ENCODE measurements at places on chromosomes 16 and 17. TPM values are rescaled to one million over a fixed set of nuclear protein-coding genes. Genes with fewer than 3 reads are reported as not detected.

Gene CACNB1
- 31.6 TPM for total RNA-seq

DNA sequence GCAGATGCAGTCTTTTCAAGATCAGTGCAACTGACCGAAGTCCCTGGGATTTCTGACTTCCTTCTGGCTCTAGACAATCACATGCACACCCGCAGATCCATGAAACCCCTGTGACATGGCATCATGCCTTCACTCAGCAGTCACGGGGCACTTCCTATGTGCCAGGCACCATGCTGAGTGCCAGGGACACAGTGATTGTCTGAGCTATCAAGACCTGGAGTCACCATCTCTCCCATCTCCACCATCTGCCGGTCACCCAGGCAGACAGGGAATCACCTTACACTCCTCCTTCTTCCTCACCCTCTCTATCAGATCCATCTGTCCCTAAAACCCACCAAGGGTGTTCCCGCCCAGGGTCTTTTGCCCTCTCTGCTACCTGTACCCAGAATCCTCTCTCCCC, 5.3 kb downstream of the BEAN1 start:
- no peak for DNase-seq

DNA sequence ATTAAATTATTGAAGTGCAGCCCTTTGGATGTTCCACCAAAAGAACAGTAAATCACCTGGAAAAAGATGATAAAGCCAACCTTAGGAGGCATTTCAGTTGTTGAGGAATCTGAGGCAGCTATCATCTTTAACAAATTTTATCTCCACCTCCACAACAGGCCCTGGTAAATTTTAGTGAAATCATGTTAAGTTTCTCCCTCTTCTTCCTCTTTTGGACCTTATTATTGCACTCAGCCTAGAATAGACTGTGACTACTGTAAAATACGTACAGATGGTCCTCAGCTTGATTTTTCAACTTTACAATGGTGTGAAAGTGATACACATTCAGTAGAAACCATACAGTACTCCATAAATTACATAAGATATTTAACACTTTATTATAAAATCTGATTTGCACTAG, 90.3 kb downstream of the USP32 start:
- no peak for DNase-seq

DNA sequence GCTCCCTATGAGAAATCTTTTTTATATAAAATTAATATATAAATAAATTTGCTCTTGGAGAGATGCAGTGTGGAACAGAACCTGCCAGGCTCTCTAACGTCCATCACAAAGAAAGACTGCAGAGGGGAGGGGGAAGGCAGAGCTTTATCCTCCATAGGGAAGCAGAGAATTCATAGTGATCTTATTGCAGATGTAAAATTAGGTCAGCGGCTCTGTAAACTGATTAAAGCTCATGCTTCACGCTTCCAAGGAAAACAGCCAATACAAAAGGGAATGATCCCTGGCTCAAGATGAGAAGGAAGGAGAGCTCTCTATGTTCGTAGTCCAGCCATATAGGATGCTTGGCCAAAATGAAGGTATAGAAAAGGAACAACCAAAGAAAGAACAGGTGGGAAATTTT, 532.3 kb upstream of the PSMD7 start:
- DNase-seq, result no peak

DNA sequence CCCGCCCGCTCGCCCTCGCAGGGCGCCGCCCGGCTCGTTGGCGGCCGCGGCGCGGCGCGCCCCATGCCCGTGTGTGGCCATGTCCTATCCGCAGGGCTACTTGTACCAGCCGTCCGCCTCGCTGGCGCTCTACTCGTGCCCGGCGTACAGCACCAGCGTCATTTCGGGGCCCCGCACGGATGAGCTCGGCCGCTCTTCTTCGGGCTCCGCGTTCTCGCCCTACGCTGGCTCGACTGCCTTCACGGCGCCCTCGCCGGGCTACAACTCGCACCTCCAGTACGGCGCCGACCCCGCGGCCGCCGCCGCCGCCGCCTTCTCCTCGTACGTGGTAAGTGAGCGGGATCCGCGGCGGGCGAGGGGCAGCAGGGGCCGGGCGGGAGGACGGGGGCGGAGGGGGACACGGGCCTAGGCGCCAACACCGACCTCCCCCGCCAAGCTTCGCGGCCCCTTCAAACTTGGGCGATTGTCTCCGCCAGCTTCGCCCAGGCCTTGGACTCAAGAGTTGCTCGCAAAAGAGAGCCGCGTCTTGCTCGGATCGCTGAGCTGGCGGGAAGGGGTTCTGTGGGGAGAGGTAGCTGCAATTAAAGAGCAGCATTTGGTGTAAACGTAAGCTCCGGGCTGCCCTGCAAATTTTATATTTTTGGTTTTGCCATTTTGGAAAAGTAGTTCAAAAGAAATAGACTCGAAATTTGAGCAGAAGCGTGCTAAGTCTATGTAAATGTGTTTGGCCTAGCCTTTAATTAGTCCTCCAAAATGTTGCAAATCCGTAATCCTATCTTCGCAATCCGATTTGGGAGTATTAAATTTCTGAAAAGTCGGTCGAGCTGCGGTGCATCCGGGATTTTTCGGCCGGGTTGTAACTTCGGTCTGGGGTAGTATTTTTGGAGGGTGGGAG, 702 bp downstream of the IRX5 start:
- DNase-seq, result no peak

GRCh38 chr16:57612494-57612893, 15.9 kb upstream of the ADGRG1 start:
- DNase-seq, result peak; percentile 30

- peak; percentile 31 for DNase-seq
Measured at GRCh38 chr16:46932802-46933201, 40.7 kb downstream of the DNAJA2 start.

- DNase-seq, result no peak
Measured at GRCh38 chr17:81135505-81136278, 29.6 kb upstream of the PVALEF start.

DNA sequence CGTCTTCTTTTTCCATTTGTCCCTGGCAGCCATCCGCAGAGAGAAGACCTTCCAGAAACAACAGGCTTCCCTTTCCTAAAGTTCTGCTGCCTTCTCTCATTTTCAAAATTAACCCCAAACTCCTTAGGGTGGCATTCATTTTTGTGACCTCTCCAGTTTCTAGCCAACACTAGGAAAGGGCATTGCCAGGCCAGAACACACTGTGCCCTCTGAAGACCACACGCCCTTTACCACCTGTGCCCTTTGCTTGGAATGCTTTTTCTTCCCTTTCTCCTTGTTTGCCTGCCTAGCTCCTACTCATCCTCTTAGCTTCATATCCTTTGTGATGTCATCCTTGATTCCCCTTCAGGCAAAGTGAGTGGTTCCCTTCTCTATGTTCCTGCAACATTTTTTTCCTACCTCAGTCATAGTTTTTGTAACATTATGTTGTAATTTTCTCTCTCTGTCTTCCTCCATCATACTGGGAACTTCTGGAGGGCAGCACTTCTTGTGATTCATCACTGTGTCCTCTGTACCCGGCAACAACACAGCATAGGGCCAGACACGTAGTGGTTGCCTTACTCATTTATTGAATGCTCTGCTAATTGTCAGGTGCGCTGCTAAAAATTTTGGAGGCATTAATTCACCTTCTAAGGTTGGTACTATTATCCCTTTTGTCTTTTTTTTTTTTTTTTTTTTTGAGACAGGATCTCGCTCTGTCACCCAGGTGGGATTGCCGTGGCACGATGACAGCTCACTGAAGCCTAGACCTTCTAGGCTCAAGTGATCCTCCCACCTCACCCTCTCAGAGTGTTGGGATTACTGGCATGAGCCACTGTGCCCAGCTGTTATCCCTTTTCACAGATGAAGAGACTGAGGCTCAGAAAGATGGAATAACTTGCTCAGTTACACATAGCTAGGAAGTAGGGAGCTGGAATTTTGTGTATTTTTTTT, 1.0 kb downstream of the KAT8 start:
- DNase-seq, result no peak

- no peak for DNase-seq
Measured at GRCh38 chr16:89319631-89319885, 102.1 kb downstream of the ZNF778 start.

Gene CD300A
- total RNA-seq, result 10.3 TPM

DNA sequence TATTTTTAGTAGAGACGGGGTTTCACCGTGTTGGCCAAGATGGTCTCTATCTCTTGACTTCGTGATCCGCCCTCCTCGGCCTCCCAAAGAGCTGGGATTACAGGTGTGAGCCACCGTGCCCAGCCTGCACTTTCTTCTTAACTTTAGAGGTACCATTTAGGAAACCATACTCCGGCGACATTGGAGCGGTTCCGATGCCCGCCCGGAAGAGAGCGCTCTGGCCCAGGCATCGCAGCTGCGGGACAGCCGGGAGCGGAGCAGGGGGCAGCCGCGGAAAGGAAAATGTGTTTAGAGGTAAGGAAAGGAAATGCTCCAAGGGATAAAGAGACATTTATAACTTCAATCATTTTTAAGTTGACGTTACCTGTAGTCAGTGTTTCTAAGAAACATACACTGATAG, 6.0 kb upstream of the HS3ST3B1 start:
- DNase-seq, result no peak

GRCh38 chr16:26830428-26831127, 236.1 kb upstream of the C16orf82 start:
- no peak for DNase-seq

Gene CCL8
- total RNA-seq, result 3.6 TPM

DNA sequence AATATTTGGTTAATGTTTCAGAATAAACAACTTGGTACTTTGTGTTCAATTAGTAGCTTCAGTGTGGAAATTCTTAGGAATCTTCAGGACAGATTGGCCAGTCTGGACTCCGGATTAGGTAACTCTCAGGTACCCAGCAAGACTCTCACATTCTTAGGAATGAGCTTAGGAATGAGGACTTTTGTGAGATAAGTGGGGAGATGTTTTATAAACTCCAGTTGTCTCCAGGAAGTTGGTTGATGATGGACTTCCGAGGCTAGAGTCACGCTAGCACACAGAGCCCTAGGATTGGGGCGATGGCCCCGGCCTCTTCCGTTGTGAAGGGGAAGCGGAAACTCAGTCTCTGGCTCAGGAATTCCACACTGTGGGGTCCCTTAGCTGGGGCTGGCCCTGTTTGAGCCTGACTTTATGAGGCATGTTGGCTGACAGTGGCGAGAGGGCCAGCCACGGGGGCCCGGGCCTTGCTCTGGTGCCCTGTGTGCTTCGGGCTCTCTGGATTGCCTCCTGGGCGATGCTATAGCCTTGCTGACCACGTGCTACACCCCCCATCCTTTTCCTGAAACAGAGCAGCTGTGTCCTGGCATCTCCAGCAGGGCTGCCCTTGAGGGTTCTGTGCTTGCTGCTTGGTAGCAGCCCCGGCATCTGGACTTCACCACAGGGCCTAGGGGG, 32.4 kb downstream of the RAB11FIP3 start:
- DNase-seq, result no peak

DNA sequence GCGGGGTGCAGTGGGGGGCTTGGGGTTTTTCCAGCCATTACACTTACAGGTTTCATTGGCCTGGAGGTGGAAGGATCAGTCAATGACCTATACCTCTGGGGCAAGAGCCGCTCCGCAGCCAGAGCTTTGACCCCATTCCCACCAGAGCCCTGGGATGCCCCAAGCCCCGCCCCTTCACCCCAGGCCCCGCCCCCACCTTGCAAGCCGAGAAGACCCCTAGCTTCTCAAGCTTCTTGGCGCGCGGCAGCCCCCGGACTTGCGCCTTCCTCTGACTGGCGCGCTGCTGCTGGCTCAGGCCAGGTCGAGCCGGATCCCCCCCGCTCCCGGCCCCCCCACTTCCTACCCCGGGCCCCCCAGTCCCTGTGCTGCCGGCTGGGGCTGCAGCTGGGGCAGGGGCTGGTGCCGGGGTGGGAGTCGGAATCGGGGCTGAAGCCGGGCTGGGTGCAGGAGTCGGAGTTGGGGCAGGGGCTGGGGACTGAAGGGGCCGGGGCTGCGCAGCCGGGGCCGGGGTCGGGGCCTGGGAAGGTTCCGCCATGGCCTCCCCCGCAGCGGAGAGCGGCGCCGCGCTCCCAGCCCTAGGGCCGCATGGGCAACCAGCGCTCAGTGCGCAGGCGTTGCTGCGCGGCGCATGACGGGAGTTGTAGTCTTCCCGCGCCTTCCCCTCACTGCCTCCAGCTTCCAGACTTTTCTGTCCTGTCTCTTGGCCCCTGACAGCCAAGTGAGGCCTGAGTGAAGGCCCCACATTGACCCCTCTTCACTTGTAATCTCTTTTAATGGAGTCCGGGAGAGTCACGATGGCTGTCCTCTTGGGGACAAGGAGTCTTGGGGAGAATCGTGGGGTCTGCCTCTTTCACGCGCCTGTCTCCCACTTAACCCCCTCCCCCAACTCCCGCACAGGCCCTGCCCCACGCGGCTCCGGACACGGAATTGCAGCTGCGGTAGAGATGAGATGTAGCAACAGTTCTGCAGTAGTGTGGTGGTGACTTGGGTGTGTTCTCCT, at the start of gene KAT2A:
Gene KAT2A, minus strand, starts transcription at position 598 of the 1,000 bp plus-strand sequence. Its CDS starts 63 bp downstream, at position 535.
- DNase-seq, result peak; percentile 93

Gene USP6
- 0.36 TPM for total RNA-seq

GRCh38 chr17:74484066-74484465, 17.6 kb downstream of the CD300A start:
- no peak for DNase-seq

Gene PABPN1L
- total RNA-seq, result not detected

GRCh38 chr17:45293413-45294211, 23.2 kb downstream of the MAP3K14 start:
- DNase-seq, result peak; percentile 93

GRCh38 chr16:67987460-67988160, 7.3 kb upstream of the DPEP3 start:
- no peak for DNase-seq

Gene SLC2A4
- 3.9 TPM for total RNA-seq

GRCh38 chr17:31527606-31528005, 136.1 kb downstream of the RAB11FIP4 start:
- no peak for DNase-seq

Gene SLC12A4
- total RNA-seq, result 125 TPM

DNA sequence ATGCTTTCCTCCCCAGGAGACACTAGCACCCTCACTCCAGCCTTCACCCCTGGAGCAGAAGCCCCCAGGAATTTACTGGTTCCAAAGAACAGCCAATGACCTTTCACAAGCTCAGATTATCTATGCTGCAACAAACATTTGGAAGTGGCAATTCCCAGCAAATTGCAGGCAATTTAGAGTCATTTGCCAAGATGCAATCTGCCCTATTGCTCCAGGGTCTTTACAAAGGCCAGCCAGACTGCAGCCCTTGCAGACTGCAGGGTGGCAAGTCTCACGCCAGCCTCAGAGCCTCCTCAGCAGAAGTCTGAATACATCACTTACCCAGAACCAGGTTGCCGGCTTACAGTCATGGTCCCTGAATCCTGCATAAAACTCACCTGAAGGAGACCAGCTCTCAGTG, 21.8 kb downstream of the AXIN1 start:
- no peak for DNase-seq

Measured in aorta (tissue), 5 donors.